ENCODE measurements at places on chromosomes 2 and 18.

- no peak for DNase-seq
- H3K27ac ChIP-seq: no peak overlapping the region
- no peak overlapping the region for H3K4me3 ChIP-seq
- H3K27me3 ChIP-seq: peaks cover 4% of the 10 kb centered on the region
- H3K4me1 ChIP-seq: no peaks in the 10 kb centered on the region
- no peaks in the 10 kb centered on the region for H3K36me3 ChIP-seq
Measured at GRCh38 chr2:7915302-7916091, 766.4 kb upstream of the ID2 start.

- H3K4me3 ChIP-seq: no peak overlapping the region
- no peaks in the 10 kb centered on the region for H3K27me3 ChIP-seq
- no peaks in the 10 kb centered on the region for H3K36me3 ChIP-seq
- H3K27ac ChIP-seq: no peak overlapping the region
- no peak for DNase-seq
Measured at GRCh38 chr2:153808679-153809078, 63.0 kb upstream of the GALNT13 start.

DNA sequence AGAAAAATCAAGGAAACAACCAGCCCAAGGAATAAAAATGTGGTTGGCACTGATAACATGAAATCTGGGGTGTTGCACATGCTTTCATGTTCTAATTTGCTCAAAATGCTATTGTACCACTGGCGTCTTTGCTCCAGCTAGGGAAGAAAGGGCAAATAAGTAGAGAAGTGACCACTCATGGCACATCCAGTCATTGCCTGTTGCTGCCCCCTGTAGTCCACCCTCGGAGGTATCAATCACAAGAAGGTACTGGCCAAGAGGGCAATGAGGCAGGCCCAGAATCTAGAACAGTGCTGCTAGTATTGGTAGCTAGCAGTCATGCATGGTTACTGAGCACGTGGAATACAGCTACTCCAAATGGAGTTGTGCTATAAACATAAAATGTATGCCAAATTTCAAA, 213.4 kb downstream of the CDCA7 start:
- H3K27me3 ChIP-seq: no peaks in the 10 kb centered on the region
- no peak overlapping the region for H3K27ac ChIP-seq
- no peak overlapping the region for H3K4me3 ChIP-seq

- H3K27me3 ChIP-seq: no peaks in the 10 kb centered on the region
- H3K27ac ChIP-seq: no peak overlapping the region
- H3K4me3 ChIP-seq: no peak overlapping the region
Measured at GRCh38 chr18:65610939-65611338, 139.9 kb upstream of the CDH7 start.

DNA sequence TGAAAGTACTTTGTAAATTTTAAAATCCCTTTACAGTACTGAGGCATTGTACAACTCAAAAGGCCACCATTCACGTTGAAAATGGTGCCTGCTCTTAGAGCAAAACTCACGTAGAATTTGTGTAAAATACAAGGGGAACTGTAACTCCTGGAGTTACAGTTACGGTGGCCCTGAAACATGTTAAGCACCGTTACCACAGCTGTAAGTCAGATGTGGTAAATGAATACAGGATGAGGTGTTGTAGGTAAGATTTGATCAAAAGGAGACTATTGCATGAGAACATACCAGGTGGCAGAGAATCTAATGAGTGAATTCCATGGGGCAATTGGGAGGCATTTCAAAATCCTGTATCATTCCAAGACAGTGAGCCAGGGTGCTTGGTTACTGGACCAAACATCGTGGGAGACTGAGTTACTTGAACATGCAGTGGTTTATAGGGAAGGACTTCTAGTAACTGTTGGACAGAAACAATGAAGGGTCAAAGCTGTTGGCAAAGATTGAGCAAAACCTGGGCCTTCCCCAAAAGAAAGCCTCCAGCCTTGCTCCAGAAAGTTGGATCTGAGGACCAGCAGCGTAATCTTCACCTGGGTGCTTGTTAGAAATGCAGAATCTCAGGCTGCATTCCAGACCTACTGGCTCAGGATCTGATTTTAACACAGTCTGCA, 535.8 kb upstream of the POU3F3 start:
- H3K4me3 ChIP-seq: no peak overlapping the region
- no peaks in the 10 kb centered on the region for H3K4me1 ChIP-seq
- H3K27ac ChIP-seq: no peak overlapping the region
- no peaks in the 10 kb centered on the region for H3K36me3 ChIP-seq
- DNase-seq: no peak
- no peaks in the 10 kb centered on the region for H3K27me3 ChIP-seq

DNA sequence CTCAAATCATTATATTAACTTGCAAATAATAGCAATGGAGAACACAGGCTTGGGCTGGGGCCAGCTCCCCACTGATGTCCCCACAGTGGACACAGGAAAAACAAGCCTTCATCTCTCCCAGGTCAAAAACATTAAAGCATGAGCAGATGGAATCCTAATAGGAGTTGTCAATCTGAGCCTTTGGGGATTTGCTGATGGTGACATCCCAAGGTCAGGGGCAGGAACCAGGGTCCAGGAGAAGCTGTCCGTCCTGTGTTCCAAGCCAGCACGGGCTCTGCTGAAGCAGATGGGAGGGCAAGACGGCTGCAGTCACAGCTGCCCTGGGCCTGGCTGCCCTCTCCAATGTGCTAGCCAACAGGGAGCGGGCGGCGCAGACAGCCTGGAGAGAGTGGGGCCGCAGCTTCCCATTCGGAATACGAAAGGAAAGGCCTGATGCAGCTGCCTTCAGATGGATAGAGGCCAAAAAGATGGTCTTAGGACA, 135.5 kb downstream of the NDUFA10 start:
- H3K36me3 ChIP-seq: no peaks in the 10 kb centered on the region
- H3K4me3 ChIP-seq: no peak overlapping the region
- no peak overlapping the region for H3K27ac ChIP-seq
- H3K4me1 ChIP-seq: no peaks in the 10 kb centered on the region
- peaks cover 3% of the 10 kb centered on the region for H3K27me3 ChIP-seq

- no peak overlapping the region for H3K4me3 ChIP-seq
- no peaks in the 10 kb centered on the region for H3K4me1 ChIP-seq
Measured at GRCh38 chr2:181312515-181312927, 144.7 kb upstream of the ITGA4 start.

GRCh38 chr2:158725441-158725891, 69.7 kb upstream of the DAPL1 start:
- H3K36me3 ChIP-seq: no peaks in the 10 kb centered on the region
- H3K4me3 ChIP-seq: no peak overlapping the region
- H3K4me1 ChIP-seq: peaks cover 20% of the 10 kb centered on the region
- H3K27me3 ChIP-seq: no peaks in the 10 kb centered on the region
- no peak overlapping the region for H3K27ac ChIP-seq

- no peak overlapping the region for H3K4me3 ChIP-seq
- no peak for DNase-seq
Measured at GRCh38 chr2:79099140-79099686, 11.4 kb upstream of the REG1B start.

DNA sequence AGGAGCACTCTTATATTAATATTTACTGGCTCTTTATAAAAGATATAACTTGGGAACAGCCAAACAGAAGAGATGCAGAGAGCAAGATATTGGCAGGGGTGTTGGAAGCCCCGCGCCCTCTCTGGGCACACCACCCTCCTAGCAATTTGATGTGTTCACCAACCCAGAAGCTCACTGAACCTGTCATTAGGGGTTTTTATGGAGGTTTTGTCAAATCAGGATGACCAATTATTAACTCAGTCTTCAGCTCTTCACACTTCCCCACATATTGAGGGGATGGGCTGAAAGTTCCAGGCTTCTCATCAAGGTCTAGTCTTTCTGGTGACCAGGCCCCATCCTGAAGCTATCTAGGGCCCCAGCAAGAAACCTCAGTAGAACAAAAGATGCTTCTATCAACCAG, 10.9 kb upstream of the INO80D start:
- peaks cover 2% of the 10 kb centered on the region for H3K4me1 ChIP-seq
- no peaks in the 10 kb centered on the region for H3K36me3 ChIP-seq
- no peaks in the 10 kb centered on the region for H3K27me3 ChIP-seq
- H3K27ac ChIP-seq: no peak overlapping the region
- DNase-seq: no peak

GRCh38 chr2:70919672-70920366, 15.9 kb upstream of the ATP6V1B1 start:
- H3K27ac ChIP-seq: no peak overlapping the region
- no peaks in the 10 kb centered on the region for H3K27me3 ChIP-seq
- no peaks in the 10 kb centered on the region for H3K36me3 ChIP-seq
- peak; percentile 54 for DNase-seq

GRCh38 chr2:37706334-37707183, 35.1 kb upstream of the CDC42EP3 start:
- no peak overlapping the region for H3K4me3 ChIP-seq
- no peak overlapping the region for H3K27ac ChIP-seq
- no peak for DNase-seq

- H3K27me3 ChIP-seq: peaks cover 14% of the 10 kb centered on the region
- H3K36me3 ChIP-seq: no peaks in the 10 kb centered on the region
- H3K27ac ChIP-seq: no peak overlapping the region
- peaks cover 8% of the 10 kb centered on the region for H3K4me1 ChIP-seq
Measured at GRCh38 chr18:48460929-48461583, 51.9 kb upstream of the ZBTB7C start.

DNA sequence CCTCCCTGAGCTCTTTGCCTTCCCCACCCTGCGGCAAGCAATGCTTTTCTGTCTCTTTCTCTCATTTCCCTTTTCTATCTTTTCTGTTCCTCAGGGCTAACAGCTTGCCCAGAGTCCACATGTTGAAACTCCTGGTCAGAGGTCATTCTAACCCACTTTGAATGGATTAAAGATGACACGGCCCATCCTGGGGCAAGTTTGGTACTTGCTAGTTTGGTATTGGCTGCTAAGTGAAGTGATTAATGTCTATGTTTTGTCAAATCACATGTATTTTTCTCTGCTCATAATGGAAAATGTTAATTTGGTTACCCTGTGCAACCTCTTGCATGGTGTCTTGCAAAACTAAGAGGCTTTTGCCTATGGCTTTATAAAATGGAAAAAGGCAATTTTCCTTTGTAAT, 960.2 kb downstream of the CNTNAP5 start:
- no peak overlapping the region for H3K27ac ChIP-seq
- no peak for DNase-seq
- no peak overlapping the region for H3K4me3 ChIP-seq
- no peaks in the 10 kb centered on the region for H3K27me3 ChIP-seq

- DNase-seq: no peak
- no peaks in the 10 kb centered on the region for H3K36me3 ChIP-seq
- H3K4me3 ChIP-seq: no peak overlapping the region
Measured at GRCh38 chr2:96907115-96908041, 37.5 kb upstream of the SEMA4C start.

DNA sequence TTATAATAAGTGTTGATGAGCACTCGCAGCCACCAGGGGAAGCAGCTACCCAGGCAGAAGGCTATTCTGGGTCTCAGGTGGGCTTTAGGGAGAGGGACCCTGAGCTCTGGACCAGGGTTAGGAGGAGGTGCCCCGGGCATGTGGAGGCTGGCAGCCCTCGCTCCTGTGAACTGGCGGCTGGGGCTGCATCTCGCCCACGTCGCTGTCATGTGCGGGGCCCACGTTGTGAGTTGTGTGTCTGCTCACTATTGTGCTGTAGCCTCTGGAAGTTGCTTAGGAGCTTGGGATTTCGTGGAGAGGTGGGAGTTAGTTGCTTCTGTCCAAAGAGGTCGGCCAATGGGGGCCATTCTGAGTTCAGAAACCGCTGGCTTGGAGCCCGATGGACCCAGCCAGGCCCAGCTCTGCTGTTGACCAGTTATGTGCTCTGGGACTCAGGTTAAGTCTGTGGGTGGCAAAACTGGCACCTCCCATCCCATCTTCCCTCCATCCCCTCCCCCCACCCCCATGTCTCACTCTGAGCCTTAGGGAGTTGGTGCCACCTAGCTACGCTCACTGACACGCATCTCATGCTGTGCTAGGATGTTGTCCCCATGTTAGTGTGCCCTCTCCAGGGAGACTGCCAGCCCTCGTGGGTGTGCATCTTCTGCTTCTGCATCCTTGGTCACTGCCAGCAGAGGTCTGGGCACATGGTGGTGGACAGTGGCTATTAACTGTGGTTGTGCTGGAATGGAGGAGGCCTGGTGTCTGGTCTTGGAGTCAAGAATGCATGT, 18.5 kb downstream of the RRM2 start:
- peaks cover 26% of the 10 kb centered on the region for H3K4me1 ChIP-seq
- H3K36me3 ChIP-seq: no peaks in the 10 kb centered on the region

GRCh38 chr2:69830045-69830905, 815 bp downstream of the GMCL1 start:
- H3K4me3 ChIP-seq: peak overlapping the region; percentile 80
- H3K4me1 ChIP-seq: peaks cover 16% of the 10 kb centered on the region
- DNase-seq: no peak
- H3K27me3 ChIP-seq: no peaks in the 10 kb centered on the region

DNA sequence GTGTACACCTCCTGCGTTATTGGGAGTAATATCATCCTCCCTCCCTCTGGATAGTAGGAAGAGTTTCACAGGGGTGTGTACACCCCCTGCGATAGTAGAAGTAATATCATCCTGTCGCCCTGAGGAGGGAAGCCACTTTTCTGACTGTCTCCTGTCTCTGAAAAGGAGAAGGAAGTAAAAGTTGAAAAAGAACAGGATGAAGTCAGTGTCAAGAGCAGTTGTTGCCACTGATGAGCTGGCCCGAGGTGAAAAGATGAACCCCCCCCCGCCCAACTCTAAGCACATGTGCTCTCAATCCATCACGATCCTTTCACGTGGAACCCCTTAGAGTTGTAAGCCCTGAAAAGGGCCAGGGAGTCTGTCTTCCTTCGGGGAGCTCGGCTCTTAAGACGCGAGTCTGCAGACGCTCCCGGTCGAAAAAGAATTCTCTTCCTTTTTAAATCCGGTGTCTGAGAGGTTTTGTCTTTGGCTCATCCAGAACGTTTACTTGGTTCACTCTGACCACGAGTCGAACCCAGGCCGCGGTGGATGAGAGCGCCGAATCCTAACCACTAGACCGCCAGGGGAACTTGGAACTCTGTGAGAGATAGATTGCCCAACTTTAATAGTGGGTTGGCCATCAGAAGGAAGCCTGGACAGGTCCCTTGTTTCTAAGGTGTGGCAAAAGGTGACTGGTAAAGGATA, 22.4 kb upstream of the NAGK start:
- no peak for DNase-seq
- no peak overlapping the region for H3K4me3 ChIP-seq
- H3K36me3 ChIP-seq: no peaks in the 10 kb centered on the region

GRCh38 chr2:79370976-79371538, 141.8 kb upstream of the CTNNA2 start:
- no peak for DNase-seq
- no peaks in the 10 kb centered on the region for H3K27me3 ChIP-seq
- no peaks in the 10 kb centered on the region for H3K36me3 ChIP-seq
- no peak overlapping the region for H3K27ac ChIP-seq
- H3K4me3 ChIP-seq: no peak overlapping the region

DNA sequence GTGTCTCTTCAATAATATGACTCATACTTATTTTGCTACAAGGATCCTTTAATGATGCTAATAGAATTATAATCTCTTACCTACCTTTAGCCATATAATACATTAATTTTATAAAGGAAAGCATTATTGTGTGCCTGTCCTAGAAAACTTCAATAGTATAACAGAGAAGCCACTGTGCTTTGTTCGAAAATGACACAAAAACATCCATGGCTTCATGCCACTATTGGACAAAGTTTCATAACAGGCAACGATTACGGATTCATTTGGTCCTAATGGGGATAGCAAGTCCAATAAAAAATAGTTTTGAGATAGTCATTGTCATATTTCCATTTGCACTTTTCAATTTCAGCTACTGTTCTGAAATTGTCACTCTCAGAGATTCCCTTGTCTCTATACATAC, 52.5 kb upstream of the CCDC150 start:
- H3K27ac ChIP-seq: no peak overlapping the region
- no peaks in the 10 kb centered on the region for H3K27me3 ChIP-seq
- peak overlapping the region; percentile 6 for H3K4me3 ChIP-seq
- H3K4me1 ChIP-seq: peaks cover 19% of the 10 kb centered on the region
- no peaks in the 10 kb centered on the region for H3K36me3 ChIP-seq
- DNase-seq: no peak
